ENCODE measurements at places on chromosomes 5 and 9.

DNA sequence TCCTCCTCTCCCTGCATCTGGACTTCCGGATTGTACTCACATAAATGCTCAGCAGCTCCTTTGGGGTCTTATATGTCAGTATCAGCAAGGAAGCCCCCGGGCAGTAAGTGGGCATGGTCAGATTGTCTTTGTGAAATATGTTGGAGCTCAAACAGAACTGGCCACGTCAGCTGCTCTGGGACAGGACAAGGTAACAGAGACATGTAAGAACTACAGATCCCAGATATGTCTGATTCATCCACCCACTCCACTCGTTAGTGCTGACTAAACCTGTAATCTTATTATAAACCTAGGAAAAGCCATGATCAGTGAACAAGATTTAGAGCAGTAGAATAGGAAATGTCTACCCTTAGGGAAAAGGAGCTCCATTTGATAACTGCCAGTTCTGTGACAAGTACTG, 561.8 kb downstream of the CETN3 start:
- no peak for DNase-seq

DNA sequence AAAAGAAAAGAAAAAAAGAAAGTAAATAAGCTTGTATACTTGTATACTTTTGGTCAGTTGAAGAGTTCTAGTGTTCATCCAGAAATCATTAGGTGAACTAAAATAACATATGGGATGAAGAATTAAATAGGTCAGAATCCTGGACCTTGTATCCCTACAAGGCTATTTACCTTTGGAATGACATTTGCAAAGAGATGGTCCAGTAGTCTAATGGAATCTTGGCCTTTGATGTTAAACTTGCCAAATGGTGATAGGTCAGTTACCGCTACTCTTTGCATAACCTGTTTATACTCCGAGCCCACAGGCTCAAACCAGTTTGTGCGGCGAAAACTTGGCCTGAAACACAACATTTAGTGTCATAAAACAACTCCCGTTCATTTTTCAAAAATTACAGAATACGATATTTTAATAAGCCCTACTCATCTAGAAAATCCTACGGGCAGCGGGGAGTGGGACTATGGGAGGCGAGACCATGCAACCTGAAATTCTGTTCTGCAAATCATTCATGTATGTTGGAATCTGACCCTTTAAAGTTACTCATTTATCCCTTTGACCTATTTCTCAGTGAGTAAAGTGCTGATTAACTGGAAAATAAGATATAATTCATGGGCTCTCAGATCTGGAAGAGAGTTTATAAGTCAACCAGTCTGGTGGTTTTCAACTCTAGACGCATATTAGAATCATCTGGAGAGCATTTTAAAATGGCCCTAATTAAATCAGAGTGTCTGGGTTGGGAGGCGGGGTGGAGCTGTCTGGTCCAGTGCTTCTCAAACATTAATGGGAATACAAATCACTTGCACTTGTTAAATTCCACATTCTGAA, 38.6 kb downstream of the DMGDH start:
- DNase-seq, result no peak

DNA sequence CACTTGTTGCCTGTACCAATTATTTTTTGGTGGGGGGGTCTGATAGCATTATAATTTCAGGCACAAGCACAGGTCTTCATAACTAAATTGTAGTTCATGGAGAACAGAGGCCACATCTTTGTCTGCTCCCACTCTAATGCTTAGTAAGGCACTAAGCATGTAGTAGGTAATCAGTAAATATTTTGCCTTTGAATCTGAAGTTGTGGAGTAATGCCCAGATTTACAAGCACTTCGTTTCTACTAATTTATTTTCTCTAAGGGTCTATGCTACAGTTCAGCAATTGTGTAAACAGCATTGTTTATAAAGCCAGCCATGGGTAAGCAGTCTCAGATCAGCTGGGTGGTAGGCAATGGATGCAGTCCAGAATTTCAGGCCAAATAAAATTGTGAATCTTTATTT, 78.6 kb downstream of the GRIA1 start:
- DNase-seq, result no peak

- no peak for DNase-seq
Observed at GRCh38 chr9:34862043-34862442, 96.0 kb upstream of the PHF24 start.

GRCh38 chr9:4828761-4829160, 36.0 kb downstream of the RCL1 start:
- DNase-seq, result no peak

- DNase-seq, result peak; percentile 35
Observed at GRCh38 chr9:123225374-123225813, 43.0 kb downstream of the STRBP start.

GRCh38 chr9:95082401-95083084, 235.0 kb downstream of the FANCC start:
- DNase-seq, result no peak

DNA sequence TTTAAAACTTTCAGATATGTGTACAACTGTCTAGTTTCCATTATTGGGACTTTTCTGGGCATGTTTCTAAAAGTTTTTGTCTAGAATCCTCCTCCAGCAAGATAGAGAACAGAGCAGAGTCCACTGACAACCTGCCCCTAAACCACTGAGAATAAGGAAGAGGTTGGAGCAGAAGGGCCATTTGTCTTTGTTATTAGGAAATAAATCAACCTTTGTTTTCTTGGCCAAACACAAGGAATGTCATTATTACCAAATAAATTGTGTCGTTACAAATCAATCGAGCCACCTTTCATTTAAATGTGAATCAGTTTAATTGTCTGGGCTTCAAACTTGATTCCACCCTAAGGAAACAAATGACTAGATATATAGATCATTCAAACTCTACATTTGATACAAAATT, 81.4 kb downstream of the GAS1 start:
- no peak for DNase-seq
